Progenitor cell of endocrine pancreas (in vitro differentiated cells): ENCODE measurements at places on chromosomes 11 and 22.

GRCh38 chr22:32539631-32540421 lies 65.2 kb downstream of the FBXO7 start:
- no peak for DNase-seq

DNA sequence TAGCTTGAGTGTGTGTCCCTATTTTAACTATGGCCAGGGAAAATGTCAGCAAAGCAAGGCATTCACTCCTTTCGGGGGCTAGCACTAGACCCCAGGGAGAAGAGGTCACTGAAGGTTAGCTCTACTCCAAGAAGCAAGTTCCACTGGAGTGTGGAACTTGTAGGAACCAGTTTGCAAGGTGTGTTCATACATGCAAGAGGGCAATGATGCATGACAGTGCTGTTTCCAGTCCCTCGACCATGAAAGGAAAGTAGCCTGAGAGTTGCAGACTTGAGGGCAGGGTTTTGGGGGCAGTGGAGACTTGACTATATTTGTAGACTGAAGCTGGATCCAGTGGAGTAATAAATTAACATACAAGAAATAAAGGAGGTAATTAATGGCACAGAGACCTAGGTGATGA lies 21.6 kb upstream of the SLC36A4 start:
- no peak for DNase-seq

DNA sequence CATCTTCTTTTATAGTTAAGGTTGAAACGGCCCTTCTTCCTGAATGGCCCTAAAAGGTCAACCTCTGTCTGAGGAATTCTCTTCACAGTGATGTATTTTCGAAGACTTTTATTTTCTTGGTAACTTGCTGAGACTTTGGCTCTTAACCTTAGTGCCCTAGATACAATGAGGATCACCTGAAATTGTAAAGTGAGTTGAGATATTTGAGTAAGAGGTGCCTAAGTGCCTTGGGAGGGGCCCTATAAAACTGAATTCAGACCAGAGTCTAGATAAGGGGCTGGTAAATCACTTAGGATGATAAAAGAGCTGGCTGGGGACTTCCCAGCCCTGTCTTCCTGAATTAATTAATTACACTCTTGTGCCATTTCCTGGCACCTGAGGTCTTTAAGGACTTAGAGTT lies 505.6 kb upstream of the KIRREL3 start:
- DNase-seq: no peak

GRCh38 chr11:1292644-1293618 lies 16.5 kb downstream of the TOLLIP start:
- DNase-seq: no peak

GRCh38 chr11:60170566-60170965 lies 12.3 kb downstream of the MS4A6A start:
- DNase-seq: no peak

GRCh38 chr22:21001601-21002325 lies at the start of gene THAP7:
Gene THAP7 (minus strand): TSS chr22:21002118. CDS start chr22:21001911, 207 bp downstream.
- peak; percentile 86 for DNase-seq

DNA sequence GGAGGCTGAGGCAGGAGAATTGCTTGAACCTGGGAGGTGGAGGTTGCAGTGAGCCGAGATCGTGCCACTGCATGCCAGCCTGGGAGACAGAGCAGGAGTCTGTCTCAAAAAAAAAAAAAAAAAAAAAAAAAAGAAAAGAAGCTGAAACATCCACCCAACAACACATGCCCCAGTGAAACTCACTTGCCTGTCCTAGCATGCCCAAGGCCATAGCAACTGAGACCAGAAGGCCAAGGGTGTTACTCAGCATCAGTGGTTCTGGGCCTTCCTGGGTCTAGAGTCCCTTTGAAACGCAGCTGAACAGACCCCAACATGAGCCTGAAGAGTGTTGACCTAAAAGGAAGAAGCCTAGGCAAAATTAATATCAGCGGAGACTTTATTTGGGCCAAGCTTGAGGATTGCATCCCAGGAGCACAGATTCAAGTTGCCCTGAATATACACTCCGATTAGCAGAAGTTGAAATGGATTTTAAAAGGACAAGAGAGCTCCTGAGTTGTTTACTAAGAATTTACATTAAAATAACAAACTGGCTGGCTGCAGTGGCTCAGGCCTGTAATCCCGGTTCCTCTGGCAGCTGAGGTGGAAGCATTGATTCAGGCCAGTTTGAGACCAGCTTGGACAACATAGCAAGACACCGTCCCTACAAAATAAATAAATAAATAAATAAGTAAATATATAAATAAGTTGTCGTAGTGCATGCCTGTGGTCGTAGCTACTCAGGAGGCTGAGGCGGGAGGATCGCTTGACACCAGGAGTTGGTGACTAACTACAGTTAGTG lies 7.0 kb downstream of the PRDX5 start:
- no peak for DNase-seq

- peak; percentile 84 for DNase-seq
These were observed at the start of gene AP2A2 for GRCh38 chr11:925496-926301. Gene AP2A2 (plus strand): TSS chr11:925870. CDS start chr11:926022, 152 bp downstream.

GRCh38 chr11:742156-742546 lies 5.1 kb upstream of the TALDO1 start:
- DNase-seq: no peak

- DNase-seq: no peak
These were observed 279.4 kb downstream of the FAT3 start for GRCh38 chr11:92504004-92504403.

DNA sequence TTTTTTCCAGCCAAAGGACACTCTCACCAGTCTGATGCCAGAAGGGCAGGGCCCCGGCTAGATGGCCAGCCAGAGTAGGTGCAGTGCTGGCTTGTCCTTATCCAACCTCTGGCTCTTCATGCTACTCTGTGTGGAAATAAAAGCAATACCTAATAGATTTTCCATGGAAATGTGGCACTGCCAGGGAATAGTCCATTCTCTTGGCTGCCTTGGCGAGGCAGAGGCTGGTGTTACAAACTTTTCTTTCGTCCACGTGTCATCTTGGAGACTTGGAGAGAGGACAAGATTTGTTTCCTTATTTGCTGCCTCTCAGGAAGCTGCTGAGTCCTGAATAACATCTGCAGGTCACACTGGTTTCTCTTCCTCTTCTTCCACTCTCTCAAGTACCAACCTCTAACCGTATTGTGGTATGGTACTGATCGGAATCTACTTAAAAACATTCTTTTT lies 17.2 kb upstream of the C1QTNF4 start:
- no peak for DNase-seq

DNA sequence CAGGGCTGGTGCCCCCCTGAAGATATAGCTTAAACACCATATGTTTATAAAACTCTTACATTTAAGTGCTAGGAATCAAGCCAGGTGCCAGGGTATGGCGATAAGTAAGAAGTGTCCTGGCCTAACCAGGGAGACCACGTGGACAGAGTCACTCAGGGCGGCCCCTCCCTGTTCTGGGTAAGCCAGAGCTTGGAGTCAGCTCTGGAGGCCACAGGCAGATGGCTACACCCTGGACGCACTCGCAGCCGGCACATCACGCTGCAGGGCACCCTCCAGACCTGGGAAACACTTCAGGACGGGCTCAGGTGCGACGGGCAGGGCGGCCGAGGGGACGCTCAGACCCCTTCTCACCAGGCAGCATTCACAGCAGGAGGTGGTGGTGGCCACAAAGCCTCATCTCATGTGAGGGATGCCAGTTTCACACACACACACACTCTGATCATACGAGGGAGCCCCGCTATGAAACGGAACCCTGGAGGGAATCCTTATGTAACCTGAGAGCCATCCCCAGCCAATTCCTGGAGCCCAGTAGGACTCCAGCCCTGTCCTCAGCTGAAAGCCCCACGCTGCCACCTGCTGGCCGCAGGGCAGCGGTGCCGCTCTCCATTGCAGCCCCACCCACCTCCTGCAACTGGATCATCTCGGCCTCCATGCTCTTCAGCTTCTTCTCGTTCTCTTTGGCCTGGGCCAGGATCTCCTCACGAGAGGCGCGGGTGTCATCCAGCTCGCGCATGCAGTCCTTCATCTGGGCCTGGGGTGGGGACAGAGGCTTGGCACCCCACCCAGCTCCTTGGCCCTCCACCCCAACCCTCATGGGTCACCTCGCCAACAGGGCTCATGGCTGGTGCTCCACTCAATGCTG lies 33.4 kb downstream of the APOL1 start:
- DNase-seq: peak; percentile 67

DNA sequence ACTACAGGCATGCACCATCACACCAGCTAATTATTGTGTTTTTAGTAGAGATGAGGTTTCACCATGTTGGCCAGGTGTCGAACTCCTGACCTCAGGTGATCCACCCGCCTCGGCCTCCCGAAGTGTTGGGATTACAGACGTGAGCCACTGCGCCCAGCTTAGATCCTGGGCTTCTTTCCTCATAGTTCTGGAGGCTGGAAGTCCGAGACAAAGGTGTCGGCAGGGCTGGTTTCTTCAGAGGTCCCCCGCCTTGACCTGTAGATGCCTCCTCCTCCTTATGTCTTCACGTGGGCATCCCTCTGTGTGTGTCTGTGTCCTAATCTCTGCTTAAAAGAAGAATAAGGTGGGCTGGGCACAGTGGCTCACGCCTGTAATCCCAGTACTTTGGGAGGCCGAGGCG lies 44.2 kb upstream of the FBLN1 start:
- DNase-seq: no peak

DNA sequence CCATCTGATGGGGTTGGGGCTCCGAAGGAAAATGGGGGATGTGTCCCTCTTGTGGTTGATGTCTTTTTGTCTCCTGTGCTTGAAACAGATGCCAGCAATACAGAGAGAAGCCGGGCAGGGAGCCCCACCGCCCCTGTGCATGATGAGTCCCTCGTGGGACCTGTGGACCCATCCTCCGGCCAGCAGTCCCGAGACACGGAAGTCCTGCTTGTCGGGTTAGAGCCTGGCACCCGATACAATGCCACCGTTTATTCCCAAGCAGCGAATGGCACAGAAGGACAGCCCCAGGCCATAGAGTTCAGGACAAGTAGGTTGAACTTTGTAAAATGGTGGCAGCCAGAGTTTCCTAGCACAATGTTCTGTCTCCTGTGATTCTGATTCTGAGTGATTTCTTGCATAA lies 91.7 kb upstream of the OR4B1 start:
- no peak for DNase-seq

GRCh38 chr22:42793848-42794405 lies 63.1 kb downstream of the ARFGAP3 start:
- DNase-seq: no peak

- no peak for DNase-seq
These were observed 50.1 kb upstream of the CTTN start for GRCh38 chr11:70348191-70348590.

GRCh38 chr11:11884774-11885481 lies 43.2 kb downstream of the USP47 start:
- no peak for DNase-seq

GRCh38 chr11:73554671-73555320 lies 43.1 kb downstream of the FAM168A start:
- no peak for DNase-seq

- DNase-seq: no peak
These were observed 55.2 kb downstream of the SC5D start for GRCh38 chr11:121347813-121348212.

DNA sequence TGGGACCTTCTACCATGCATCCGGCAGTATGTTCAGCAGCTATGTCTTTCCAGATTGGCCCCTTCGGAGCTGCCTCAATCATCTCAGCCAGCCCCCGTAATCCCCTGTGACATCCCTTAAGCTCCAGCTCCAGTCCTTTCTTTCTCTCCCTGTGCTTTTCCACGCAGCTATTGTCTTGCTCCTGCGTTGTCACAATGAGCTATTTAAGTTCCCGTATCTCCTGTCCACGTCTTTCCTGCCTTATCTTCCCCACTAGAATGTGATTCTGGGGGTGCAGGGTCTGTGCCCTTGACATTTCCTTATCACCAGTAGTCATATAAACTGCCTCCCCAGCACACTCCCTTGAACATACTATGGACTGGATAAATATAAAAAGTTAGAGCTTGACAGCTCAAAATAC lies 5.1 kb upstream of the ETS1 start:
- no peak for DNase-seq

DNA sequence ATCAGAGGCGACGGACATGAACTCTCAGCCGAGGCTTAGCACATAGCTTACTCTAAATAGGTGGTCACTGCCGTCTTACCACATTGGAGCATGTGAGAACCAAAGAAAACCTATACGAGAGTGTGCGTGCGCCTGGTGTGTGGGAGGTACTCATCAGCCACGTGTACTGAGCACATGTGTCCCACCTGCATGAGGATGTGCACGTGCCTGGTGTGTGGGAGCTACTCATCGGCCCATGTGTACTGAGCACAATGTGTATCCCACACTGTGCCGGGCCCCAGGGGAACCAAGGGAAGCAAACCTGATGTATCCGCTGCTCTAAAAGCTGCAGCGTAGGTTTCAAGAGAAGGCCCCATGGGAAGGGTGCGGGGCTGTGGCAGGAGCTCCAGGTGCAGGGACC lies 56.4 kb downstream of the ANO1 start:
- no peak for DNase-seq

DNA sequence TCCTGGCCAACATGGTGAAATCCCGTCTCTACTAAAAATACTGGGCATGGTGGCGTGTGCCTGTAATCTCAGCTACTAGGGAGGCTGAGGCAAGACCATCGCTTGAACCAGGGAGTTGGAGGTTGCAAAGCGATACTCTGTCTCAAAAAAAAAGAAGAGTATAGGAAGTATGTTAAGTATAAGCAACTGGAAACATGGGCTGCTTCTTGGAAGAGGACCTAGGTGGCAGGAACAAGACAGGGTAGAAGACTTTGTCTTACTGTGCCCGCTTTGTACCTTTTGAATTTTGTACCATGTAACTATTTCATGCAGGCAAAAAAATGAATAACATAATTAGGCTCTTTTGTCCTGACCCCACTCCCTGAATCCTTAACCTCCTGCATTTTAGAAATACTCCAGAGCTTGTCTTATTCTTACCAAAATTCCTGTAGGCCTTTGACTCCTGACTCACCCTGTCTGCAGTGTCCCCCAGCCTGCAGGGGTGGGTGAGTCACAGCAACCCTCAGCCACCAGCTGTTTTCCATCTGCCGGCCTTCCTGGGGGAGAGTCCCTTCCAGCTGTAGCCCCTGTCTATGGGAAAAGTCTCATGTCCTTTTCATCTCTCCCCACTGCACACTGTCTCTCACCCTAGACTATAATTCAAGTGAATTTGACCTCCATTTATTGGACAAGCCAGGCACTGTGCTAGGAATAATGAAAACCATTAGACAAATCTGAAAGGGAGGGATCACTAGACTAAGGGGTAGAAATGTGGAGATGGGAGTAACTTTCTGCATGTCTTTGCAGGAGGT lies 41.8 kb downstream of the TXN2 start:
- DNase-seq: no peak

DNA sequence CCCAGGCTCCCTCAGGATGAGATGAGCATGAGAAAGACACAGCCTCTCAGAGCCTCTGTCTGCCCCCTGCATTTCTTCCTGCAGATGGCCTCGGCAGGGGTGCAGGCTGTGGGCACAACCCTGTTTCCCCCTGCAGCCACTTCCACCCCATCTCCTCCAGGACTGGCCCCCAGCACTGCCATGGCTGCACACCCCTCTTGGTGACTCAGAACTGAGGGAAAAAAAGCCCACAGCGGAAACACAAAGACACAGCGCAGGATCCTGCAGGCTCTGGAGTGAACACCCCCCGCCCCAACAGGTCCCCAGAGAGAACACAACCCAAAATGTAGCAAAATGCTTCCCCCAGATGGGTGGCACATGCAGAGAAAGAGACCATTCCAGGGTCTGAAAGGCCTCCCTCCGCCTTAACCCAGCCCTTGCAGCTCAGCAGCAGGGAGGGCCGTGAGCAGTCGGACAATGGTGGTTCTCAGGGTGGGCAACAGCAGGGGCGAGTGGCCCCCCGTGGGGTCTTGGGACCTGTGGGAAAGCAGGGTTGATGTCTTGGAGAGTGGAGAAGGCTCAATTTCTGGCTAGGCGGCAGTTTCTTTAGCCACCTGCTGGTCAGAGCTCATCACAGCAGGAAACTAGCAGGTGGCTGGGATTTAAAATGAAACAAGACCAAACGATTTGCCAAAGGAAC lies 8.0 kb downstream of the TUBGCP6 start:
- no peak for DNase-seq
